ENCODE measurements at places on chromosomes 12 and 14. TPM values are rescaled to one million over a fixed set of nuclear protein-coding genes. Genes with fewer than 3 reads are reported as not detected.

- DNase-seq: no peak
These were observed 33.6 kb downstream of the UBR7 start for GRCh38 chr14:93240678-93241000.

- DNase-seq: peak; percentile 54
These were observed 73.8 kb downstream of the SUSD6 start for GRCh38 chr14:69685218-69685616.

Gene IL31
- not detected for total RNA-seq

DNA sequence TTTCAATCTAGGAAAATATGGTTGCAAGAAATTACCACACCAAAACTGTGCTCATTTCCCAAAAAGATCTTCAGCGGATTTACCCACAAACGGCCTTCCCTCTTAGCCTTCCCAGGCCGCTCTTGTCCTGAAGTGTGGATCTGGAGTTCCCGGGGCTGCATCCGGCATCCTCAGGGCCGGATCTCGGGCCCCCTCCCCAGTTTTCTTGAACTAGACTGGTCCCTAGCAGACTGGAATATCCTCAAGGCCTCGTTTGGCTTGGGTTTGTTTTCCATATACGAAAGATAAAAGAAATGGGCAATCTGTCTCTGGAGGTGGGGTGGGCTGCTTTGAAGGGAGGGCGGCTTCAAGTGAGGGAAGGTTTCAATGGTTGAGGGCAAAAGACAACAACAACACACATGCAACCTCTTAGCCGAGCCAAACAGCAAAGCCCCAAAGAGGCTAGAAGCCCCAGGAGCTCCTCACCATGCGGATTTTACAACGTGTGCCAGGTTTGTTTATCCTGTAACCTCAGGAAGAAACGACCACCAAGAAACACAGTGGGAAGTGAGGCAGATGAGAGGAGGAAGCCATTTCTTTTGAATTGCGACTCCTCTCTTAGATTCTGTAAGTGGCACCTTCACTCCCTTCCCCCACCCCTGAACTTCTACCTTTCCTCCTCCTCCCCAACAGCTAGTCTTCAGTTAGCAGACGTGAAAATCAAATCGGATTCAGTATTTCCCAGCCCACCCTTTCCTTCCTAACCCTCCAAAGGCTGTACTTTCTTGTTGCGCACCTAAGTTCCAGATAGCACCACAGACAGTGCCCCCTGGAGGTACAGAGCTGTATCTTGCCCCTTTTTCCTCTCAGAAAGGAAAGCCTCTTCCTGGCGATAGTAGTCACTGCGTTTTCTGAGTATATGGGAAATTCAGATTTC is 2.6 kb downstream of the MYF6 start:
- no peak for DNase-seq

GRCh38 chr14:100911665-100912316 is 8.3 kb upstream of the RTL1 start:
- DNase-seq: no peak

Data from activated CD4-positive, alpha-beta T cell treated with anti-CD3 and anti-CD28 coated beads, Interleukin-2, amount 10 ng/mL, durations not matched to agents 7 days and 5 days (primary cell).